ENCODE measurements at places on chromosomes 3 and 15.

DNA sequence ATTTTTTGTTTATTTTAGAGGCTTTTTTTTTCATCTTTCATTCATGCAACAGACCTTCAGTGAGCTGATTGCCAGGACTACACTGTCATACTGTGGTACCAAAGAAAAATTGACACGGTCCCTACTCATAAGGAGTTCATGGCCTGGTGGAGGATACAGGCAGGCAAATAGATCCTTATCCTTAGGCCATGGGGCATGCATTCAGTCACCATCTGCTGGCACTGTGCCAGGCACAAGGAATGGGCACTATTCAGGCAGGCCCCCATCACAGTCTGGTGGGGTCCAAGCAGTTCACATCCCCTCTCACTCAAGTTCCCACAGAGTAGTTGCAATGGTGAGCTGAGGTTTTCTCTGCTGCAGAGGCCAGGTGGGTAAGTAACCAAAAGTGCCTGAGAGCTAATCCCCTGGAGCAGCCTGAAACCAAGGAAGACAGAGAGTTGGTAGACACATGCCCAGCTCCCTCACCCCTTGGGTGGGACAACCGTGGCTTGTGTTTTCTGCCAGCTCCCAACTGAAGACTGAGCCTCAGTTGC lies 17.3 kb downstream of the CISH start:
- DNase-seq = no peak

GRCh38 chr3:43854283-43854682 lies 163.5 kb downstream of the ABHD5 start:
- no peak for DNase-seq

- no peak for DNase-seq
Measured at GRCh38 chr3:143309705-143310104, 190.1 kb downstream of the CHST2 start.

DNA sequence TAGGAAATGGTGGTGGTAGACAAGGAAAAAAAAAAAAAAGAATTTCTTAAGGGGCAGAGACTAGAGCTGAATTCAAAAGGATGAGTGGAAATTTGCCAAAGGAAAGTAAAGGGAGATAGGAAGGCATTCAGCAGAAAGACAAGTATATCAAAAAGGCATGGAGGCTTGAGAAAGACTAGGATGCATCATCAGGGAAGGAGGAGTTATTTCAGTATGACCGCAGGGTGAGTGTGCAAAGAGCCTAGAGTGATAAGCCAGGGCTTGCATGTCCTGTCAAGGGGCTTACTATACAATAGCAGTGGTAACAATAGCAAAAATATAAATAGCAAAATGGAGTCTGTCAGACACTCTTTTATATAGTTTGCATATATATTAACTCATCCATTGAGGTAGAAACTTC lies 112.0 kb downstream of the FRMD4B start:
- no peak for DNase-seq

DNA sequence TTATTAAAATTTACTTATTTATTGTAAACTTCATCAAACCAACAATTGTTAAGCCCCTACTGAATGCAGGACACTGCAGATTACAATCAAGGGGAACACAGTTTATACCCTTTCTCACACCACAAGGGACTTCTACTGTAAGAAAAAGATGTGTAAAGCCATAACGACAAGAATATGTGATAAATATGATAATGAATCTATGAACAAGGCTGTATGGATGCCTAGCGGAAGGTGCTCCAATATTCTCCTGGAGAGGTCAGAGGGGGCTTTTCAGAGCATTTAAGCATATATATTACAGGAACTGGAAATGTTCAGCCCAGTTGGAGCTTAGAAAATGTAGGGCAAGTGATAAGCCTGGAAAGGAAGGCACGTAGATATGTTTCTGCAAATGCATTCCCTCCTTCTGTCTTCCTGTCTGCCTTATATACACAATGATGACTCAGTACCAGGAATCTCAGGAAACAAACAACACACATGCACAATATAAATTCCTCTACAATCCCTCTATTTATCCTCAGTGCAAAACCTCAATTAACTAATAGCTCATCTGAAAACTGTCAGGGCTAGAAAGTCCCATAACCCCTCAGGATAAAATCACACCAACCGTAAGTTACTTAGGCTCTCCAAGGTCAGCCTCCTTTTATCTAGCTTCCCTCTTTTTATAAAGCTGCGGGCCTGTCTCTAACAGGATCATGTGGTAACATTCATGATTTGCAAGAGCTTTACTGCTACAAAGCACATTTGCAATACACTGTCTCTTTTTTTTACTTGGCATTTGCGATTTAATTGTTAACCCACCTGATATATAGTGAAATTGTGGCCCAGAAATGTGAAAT lies 393.1 kb downstream of the LPP start:
- peak; percentile 86 for DNase-seq

GRCh38 chr3:188037965-188038581 lies 115.9 kb upstream of the LPP start:
- DNase-seq = peak; percentile 27
